Activated CD4-positive, alpha-beta memory T cell treated with anti-CD3 and anti-CD28 coated beads, Interleukin-2, amount 10 ng/mL, durations not matched to agents 7 days and 5 days (primary cell): ENCODE measurements at places on chromosomes 5 and 9. TPM values are rescaled to one million over a fixed set of nuclear protein-coding genes. Genes with fewer than 3 reads are reported as not detected.

IL5 gene
- total RNA-seq = 2.6 TPM

SIGMAR1 gene
- 55.5 TPM for total RNA-seq

PDE6A gene
- not detected for total RNA-seq

OCLN gene
- total RNA-seq = 1.2 TPM
